ENCODE measurements at places on chromosomes 3 and 15.

DNA sequence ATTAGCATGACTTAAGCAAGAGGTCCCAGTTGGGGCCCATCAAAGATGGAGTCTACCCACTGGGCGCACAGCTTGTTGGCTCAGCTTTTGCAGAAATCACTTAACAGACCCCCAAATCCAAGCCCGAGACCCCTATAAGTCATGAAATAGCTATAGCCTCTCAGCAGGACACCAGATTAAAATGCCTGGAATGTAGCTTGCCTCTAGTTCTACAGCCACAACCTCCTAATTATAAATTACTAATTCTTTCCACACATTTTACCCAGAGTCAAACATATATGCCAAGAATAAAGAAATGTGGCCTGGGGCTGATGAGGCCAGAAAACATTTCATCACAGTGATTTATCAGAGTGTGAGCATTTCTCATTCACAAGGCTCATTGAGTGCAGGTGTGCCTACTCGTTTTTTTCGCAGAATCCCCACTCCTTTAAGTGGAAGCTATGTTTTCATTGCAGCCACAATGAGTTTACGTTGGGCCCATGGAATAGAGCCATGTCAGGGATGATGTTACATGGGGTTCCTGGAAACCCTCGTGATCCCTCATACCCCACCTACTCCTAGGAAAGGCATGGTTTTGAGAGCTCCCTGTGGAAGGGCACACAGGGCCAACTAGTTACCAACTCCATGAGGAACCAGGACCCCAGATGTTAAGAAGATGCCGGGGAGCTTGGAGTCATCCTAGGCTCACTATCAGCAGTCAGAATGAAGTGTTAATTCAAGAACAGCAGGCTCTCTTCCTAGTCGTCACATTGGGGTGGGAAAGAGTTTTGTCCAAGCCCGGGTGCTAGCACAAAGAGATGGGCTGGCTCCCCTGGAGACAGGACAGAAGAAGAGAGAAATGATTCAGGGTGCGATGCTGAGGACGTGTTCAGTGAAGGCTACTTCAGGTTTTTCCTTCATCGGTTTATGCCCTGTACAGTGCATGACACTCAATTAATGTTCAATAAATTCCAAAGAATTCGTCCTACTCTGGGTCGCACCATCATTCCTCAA lies 90.2 kb upstream of the ABHD17C start:
- DNase-seq = no peak

GRCh38 chr3:111616417-111617105 lies 21.4 kb upstream of the ZBED2 start:
- no peak for DNase-seq

GRCh38 chr3:131178710-131179375 lies 152.2 kb downstream of the NEK11 start:
- no peak for DNase-seq

GRCh38 chr3:172444821-172445220 lies 3.4 kb downstream of the GHSR start:
- no peak for DNase-seq

DNA sequence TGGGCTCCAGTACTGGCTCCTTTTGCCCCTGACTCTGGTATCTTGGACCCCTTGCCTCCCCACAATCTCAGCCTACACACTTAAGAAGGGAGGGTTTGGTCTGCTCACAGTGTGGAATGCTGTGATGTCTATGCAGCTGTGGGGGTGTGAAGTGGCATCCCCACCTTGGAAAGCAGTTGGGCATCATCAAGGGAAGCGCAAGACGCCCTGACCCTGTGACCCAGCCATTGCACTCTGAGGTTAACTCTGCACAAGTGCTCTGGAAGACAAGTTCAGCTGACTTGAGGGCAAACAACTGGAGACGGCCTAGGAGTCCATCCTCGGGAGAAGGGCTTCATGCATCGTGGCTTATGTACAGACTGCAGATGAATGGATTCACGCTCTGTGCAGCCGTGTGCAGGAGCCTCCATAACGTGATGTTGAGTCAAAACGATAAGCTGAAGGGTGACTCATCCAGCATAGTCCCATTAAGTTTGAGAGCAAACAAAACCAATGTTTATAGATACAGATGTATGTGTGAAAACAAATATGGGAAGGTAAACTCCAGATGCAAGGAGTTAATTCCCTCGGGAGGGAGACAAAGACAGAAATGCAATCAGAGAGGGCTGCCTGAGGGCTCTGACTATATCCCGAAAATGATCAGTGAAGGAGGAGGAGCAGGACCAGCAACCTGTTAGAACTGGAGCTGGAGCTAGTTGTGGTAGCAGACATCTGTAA lies 86.8 kb downstream of the LSM3 start:
- DNase-seq = no peak

DNA sequence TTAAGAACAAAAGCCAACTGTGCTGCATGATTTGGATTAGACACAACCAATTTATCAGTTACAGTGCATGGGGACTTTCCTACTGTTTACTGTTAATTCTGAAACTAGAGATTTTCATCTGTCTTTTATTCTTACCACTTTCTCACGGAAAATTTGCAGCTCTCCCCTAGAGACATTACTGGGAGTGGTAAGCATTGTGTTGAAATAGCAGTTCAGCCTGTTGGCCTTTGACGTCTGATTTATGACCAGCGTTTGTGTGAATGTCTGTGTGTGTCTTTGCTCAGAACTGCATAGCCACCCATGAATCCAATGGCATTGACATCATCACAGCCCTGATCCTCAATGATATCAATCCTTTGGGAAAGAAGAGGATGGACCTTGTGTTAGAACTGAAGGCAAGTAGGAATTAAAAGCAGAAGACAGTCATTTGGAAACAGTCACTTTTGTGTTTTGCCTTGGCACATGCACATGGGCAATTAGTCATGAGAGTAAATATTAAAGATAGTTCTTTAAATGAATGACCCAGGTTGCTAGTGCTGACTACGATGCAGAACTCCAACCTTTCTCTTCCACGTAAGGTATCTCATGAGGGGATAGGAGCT lies 202.2 kb upstream of the BHLHE40 start:
- DNase-seq = no peak

- DNase-seq = no peak
Measured at GRCh38 chr3:139534455-139534812, 5.1 kb downstream of the RBP1 start.

DNA sequence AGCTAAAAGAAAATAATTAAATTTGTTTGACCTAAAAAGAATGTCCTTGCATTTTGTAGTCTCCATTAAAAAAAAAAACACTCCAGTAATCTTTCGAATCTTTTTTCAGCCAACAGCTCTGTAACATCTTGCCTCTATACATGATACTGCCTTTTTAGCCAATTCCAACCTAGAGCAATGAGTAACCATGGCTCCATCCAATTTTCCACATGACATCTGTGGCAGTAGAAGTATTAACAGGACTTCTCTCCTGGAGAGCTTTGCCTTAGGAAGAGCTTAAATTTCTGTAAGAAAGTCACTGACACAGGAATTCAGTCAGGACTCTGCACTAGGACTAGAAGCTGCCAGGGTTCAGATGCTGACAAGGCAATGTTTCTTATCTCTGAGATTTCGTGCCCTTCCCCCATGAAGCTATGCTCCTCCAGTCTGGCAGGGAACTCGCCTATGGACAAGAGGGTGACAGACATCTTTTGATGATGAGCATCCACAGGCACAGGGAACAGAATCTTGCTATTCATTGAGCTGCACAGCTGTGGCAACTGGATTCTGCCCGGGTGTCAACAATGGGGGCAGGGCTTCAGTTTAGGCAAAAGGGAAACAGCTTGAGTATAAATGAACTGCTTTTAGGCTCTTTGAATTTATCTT lies 81.8 kb downstream of the ALCAM start:
- DNase-seq = no peak

GRCh38 chr15:98868564-98868963 lies 139.0 kb downstream of the PGPEP1L start:
- DNase-seq = no peak

- peak; percentile 7 for DNase-seq
Measured at GRCh38 chr15:76840830-76841460, 64.2 kb downstream of the SCAPER start.

GRCh38 chr15:101625184-101625583 lies 27.0 kb downstream of the TM2D3 start:
- DNase-seq = peak; percentile 55

- DNase-seq = no peak
Measured at GRCh38 chr15:67753891-67754290, 71.4 kb upstream of the SKOR1 start.

DNA sequence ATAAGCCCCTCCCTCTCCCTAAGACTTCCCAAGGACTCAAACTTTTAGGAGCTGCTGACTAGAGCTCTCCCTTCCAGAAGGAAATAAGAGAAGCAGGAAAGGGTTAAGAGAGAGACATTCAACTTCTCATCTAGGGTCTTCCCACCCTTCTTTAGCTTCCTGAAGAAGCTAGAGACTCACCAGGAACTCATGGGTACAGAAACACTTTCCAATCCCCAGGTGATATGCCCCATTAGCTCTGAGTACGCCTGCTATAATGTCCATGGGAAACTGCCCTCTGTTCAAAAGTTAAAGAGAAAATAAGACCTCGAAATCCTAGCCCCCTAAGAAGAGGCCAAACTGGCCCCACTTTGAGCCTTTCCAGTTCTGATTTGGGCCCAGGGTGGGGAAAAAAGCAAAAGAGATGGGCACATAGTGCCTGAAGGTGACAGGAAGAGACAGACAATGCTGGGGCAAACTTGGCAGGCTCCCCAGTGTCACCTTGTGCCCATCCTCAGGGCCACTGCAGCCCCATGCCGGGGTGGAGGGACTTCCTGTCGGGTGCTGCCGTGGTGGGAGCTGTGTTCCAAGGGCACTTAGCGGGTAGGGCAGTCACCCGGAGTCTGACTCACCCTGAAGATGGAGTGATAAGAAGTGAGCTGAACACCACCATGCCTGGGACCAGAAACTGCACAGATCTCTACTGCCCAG lies 29.5 kb downstream of the CCDC12 start:
- DNase-seq = no peak

DNA sequence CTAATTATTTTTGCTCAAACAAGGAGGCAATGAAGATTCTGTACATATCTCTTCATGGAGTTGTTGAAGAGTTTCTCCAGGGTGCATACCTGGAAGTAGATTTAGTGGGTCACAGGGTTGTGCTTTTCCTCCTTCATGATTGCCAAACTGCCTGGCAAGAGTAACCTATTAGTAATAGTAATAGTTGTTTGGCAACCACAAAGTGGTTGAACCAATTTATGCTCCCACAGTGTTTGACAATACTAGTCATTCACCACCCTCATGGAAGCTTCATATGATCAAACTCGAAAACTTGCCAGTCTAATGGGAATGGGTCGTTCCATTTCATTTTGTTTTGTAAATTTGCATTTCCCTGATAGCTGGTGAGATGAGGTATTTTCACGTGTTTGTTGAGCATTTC lies 57.8 kb downstream of the TLE3 start:
- DNase-seq = no peak

DNA sequence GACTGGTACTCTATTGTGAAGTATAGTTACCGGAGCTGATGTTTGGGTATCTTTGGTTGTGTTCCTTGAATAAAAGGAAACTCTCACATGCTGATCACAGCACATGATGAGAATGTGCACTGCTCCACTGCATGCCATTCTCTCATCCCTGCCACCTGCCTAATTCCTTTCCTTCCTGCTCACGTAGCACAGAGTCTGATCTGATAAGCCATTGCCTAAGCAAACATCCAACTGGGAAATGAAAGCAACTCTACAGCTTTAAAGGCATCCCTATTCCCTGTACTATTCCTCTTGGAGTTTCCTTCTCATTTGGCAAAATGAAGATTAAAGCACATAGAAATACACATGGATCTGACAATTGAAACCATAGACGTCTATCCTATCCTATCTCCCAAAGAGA lies 359.8 kb downstream of the C3orf38 start:
- DNase-seq = no peak

DNA sequence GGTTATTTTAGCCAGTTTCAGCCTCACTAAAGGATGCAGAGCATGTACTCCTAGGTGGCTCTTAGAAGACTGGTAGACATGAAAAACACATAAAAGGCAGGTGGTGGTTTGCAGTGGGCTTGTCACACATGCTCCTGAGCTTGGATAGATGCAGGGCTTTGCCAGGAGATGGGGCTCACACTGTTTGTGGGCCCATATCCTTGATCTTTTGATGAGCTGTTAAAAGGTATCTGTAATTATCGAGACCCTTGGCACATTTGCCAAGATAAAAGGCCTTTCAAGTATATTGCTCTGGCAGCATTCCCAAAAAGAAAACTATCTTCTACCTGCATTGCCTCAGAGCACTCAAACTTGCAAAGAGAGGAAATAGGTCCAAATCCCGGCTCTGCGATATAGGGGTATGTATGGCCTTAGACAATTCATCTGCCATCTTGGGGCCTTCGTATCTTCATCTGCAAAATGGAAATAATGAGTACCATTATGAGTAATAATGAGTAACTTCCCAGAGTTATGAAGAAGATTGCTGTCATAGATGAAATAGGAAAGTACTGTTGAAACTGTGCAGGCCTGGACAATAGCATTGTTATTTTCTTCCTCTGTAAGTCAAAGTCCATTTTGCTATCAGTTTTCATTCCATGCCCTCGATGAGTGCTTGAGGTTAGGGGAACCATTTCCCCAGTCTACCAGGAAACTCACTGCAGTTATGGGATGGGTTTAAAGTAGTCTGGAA lies 172.7 kb downstream of the SYNPR start:
- DNase-seq = no peak

- no peak for DNase-seq
Measured at GRCh38 chr3:133381346-133382109, 18.3 kb upstream of the BFSP2 start.

- no peak for DNase-seq
Measured at GRCh38 chr3:178320456-178321351, 215.5 kb upstream of the KCNMB2 start.

DNA sequence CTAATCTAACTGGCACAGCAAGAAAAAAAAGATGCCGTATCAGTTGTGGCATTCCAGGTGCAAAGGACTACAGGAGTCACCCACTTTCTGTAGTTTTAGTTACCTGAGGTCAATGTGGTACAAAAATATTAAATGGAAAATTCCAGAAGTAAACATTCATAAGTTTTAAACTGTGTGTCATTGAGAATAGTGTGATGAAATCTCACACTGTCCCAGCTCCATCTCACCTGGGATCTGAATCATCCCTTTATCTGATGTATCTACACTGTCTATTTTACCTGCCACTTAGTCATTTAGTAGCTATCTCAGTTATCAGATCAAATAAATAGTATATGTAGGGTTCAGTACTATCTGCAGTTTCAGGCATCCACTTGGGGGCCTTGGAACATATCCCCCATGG lies 26.7 kb downstream of the GBE1 start:
- DNase-seq = no peak

- DNase-seq = no peak
Measured at GRCh38 chr3:17151598-17152373, 267.0 kb downstream of the PLCL2 start.

- DNase-seq = no peak
Measured at GRCh38 chr3:8884630-8885290, 78.5 kb downstream of the RAD18 start.

DNA sequence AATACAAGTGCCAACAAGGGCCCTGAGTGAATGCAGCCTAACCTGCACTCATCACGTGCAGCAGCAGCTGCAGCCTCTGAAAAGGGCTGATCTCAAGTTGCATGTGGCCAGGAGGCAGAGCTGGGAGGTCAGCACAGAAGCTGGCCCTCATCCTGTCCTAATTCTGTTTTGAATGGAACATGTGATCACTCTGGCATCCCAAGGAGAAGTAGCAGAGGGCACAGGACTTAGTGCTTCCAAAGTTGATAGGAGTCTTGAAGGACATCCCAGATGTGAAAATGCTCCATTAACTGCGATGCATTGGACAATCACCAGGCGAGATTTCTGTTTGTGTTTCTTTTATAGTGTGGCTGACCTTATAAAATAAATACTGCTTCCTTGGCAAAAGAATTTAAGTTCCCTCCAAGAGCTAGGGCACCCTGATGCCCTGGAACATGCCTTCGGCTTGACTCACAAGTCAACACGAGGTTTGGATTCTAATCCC lies 31.6 kb upstream of the STAG1 start:
- no peak for DNase-seq

Measured in GDM1 (cell line).